ENCODE measurements at places on chromosomes 3 and 15. TPM values are rescaled to one million over a fixed set of nuclear protein-coding genes. Genes with fewer than 3 reads are reported as not detected.

ALCAM gene
- 7.2 TPM for total RNA-seq

TNNC1 gene
- 1.9 TPM for total RNA-seq

DGKG gene
- 0.29 TPM for total RNA-seq

EAF2 gene
- total RNA-seq = 12.1 TPM

CRABP1 gene
- not detected for total RNA-seq

EFCAB12 gene
- total RNA-seq = 0.68 TPM

SLC12A1 gene
- total RNA-seq = not detected

SLC9A9 gene
- total RNA-seq = 11.3 TPM

WNT7A gene
- 0.41 TPM for total RNA-seq

GOLGA6L10 gene
- total RNA-seq = 1.3 TPM

FETUB gene
- total RNA-seq = not detected

RHOV gene
- total RNA-seq = not detected

NEK10 gene
- total RNA-seq = 0.75 TPM

IQCF5 gene
- total RNA-seq = not detected

LCTL gene
- total RNA-seq = not detected

OR4F15 gene
- not detected for total RNA-seq

XCR1 gene
- not detected for total RNA-seq

CADM2 gene
- not detected for total RNA-seq

GRAMD1C gene
- 0.81 TPM for total RNA-seq

DOCK3 gene
- 1.4 TPM for total RNA-seq

DYNC1LI1 gene
- 24.3 TPM for total RNA-seq

EXD1 gene
- total RNA-seq = not detected

FOXB1 gene
- total RNA-seq = 0.86 TPM

CTXN2 gene
- total RNA-seq = not detected

All from activated naive CD4-positive, alpha-beta T cell treated with anti-CD3 and anti-CD28 coated beads, Interleukin-2, amount 10 ng/mL, durations not matched to agents 5 hours and 36 hours (primary cell).